ENCODE measurements at places on chromosomes 5 and 9.
A peak's percentile ranks its signal among the peaks of the same experiment; 100 is the strongest.

GRCh38 chr5:5494489-5495402 lies 72.3 kb downstream of the ICE1 start:
- DNase-seq = peak; percentile 72

GRCh38 chr9:85283421-85283820 lies 458.3 kb downstream of the AGTPBP1 start:
- no peak for DNase-seq

DNA sequence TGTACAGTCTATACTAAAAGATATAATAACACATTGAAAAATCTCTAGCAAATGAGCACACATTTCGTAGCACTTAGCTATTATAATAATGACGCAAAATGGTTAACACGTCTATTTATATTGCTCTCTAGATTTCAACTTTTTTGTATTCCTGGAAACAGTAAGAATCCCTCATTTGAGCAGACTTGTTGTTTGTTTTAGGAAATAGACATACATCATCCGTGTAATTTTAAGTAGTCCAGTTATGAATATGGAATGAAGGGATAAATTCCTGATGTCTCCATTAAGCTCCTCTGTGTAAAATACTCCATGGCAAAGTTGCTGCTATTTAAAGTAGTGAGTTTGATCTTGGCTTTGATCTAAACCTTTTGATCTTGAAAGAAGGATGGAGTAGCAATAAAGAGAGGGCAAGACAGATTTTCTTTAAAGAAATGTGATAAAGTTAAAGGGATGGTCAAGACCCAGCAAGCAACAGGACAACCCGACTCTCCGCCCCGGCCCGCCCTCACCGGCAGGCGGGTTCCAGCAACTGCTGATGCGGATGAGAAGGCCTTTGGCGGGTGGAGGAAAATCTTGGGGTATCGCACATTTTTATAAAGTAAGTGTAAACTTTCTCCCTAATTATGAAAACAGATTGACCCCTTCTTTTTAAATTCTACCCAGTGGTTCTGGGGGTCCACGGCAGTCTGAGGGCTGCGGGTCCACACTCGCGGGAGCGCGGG lies 277.4 kb downstream of the AOPEP start:
- DNase-seq = peak; percentile 84

GRCh38 chr5:178204182-178204934 lies at the start of gene HNRNPAB:
Gene HNRNPAB (plus strand): TSS chr5:178204533. CDS start chr5:178204838, 305 bp downstream.
- DNase-seq = peak; percentile 98

GRCh38 chr9:134178394-134178767 lies 14.0 kb upstream of the RNU6ATAC start:
- DNase-seq = no peak

DNA sequence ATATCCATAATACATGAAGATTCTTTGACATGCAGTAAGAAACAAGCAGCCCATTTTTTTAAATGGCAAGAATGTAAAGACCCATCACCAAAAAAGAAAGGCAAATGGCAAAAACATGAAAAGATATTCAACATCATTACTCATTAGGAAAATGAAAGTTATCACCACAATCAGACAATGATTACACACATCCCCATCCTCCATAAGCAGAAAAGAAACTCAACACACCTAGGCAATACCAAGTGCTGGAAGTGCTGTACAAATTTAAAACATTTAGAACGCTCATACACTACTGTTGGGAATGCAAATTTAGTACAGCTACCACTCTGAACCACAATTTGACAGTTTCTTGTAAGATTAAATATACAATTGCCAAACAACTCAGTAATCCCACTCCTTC lies 466.7 kb downstream of the ACTL7B start:
- no peak for DNase-seq

GRCh38 chr5:88190106-88190834 lies 78.4 kb downstream of the TMEM161B start:
- DNase-seq = peak; percentile 4

GRCh38 chr5:142446131-142446959 lies 121.5 kb upstream of the SPRY4 start:
- peak; percentile 81 for DNase-seq

DNA sequence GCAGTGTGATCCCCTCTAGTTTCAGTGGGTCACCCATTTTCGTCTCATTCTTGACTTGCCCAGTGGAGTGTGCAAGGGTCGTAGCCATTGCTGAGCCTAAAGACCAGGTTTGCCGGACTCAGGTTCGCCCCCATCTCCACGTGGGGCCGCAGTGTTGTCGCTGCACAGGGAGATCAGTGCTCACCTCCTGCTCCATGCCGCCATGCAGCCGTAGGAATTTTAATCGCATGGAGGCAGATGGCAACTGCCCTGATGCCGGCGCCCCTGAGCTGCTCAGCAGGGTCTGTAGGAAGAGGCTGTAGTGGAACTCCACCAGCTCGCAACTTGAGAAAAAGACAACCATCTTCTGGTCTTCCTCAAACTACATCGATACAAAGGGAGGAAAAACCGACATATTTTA lies 24.1 kb downstream of the DDX31 start:
- no peak for DNase-seq

DNA sequence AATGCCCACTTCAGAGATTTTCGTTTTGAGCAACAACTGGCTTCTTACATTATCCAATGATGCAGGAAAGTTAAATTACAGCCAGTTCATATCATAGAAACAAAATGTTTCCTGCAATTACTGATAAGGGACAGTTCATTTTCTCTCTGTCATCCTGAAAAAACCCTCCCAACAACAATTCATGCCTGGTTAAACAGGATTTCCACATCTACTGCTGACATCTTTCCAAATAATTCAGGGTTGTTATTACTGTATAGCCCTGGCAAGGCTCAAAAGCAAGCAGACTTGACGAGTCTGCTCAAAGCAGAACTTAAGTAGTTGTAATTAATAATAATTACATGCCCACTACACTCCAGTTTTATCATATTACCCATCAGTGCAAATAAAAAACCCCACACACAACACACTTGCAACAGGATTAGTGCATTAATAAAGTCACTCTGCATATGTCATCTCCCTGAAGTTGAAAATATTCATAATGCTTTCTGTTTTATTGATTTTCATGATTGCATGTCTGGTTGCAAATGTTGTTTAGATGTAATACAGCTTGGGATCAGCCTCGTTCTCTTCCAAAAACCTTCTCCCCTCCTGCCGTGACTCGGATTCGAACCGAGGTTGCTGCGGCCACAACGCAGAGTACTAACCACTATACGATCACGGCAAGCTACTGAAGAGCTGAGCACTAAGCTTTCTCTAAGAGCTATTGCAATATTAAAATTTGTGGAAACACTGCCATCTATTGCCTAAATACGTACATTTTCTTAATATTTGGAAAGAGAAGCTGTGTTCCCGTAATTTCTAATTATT lies 119.6 kb upstream of the NFIB start:
- peak; percentile 65 for DNase-seq

DNA sequence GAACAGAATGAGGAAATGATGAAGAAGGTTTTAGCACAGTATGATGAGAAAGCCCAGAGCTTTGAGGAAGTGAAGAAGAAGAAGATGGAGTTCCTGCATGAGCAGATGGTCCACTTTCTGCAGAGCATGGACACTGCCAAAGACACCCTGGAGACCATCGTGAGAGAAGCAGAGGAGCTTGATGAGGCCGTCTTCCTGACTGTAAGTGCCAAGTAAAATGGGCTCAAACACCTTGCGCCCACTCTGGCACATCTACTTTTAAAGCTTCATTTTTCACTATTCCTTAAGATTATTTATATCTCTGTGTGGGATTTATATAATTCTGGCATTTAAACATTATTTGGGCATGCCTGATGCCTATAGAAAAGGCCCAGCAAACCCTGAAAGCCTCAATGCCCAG lies 55.6 kb downstream of the CMYA5 start:
- DNase-seq = no peak

DNA sequence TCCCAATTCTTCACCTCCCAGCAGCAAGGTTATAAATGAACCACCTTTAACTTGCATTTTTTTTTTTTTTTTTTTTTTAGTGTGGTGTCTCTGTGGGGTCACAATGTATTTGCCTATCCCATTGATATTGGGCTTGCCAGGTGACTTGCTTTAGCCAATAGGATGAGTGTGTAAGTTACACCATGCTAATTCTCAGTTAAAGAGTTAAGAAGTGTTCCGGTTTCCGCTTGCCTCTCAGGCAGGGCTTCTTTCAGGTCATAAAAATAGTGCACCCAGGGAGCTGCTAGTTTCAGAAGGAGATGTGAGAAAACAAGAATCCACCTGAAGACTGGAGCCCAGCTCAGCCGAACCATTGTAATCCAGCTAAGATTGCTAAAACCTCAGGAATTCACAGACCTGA lies 84.2 kb upstream of the PTPRD start:
- no peak for DNase-seq

GRCh38 chr5:151779531-151780125 lies 7.9 kb downstream of the G3BP1 start:
- no peak for DNase-seq

DNA sequence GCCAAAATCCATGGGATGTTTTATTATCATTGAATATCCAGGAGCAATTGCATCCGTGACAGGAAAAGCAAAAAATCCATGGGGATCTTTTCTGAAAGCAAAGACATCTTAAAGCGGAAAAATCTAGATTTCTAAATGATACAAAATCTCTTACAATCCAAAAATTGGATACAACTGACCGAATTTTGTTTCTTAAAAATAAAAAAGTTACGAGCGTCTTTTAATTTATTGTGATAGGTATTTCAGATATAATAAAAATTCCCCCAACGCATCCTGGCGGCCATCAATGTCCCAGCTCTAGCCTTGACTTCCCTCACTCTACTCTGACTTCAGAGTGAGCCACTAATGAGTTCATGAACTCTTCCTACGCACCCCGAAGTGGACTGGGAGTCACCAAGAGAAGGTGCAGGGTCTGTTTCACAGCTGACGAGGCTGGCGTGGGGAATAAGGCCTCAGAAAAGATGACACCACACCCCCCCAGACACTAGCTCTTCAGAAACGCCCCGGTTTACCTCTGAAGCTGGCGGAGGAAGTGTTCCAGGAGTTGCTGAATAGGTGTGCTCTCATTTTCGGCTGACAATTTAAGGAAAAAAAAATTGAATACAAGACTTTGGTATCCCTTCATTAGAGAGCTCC lies 3.4 kb downstream of the BRD9 start:
- no peak for DNase-seq

- DNase-seq = no peak
Observed at GRCh38 chr5:8700671-8701070, 831.7 kb downstream of the MTRR start.

- DNase-seq = no peak
Observed at GRCh38 chr9:38162332-38163211, 93.5 kb upstream of the SHB start.

DNA sequence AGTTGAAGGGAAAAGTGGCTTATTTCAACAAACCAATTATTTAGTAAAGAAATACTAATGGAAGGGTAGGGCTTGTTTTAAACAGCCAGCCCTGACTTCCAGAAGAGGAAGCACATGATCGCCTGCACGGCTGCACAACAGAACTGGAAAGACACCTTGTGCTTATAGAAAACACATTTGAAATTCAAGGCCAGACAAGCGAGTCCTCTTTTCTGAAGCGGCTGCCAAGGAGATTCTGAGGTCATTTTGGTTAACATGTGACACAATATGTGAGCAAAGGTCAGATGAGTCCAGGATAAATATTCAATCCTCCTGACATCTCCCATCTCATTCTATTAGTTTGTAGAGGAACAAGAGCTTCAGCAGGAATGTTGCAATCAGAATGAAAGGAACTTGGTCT lies 461.4 kb upstream of the ST8SIA4 start:
- DNase-seq = no peak

DNA sequence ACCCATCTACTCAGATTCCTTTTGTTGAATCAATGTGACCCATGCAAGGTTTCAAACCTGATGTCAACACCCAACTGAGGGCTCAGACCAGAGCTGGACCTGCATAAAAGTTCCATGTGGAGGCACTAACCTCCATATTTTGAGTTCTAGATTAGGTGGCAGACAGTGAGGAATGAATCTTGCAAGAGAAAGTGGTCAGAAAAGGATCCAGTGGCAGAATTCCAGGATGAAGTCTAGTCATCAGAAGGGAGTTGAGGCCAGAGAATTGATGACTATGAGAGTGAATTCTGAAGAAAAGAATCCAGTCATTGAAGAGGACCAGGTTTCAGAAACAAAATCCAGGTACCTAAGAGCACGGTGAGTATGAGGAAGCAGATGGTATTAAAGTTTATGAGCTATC lies 205.1 kb upstream of the RGMB start:
- DNase-seq = peak; percentile 7

DNA sequence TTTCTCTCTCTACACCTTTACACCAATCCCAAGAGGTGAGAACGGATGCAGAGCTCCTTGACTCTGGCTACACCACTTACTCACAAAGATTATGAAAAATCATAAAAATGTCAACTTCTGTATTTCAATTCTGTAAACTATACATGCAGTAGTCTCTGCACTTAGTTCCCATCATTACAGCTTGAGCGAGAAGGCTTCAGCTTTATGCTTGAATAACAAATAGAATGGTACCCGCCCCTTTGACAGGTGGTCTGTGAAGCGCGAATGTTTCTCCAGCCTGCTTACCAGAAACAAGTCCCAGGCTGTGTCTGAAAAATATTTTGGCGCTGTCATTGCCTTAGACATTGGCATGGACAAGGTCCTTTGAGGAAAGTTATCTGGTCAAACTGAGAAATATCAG lies 562.4 kb upstream of the CLINT1 start:
- DNase-seq = no peak

- peak; percentile 80 for DNase-seq
Observed at GRCh38 chr9:129626625-129627284, 792 bp downstream of the NTMT1 start.

DNA sequence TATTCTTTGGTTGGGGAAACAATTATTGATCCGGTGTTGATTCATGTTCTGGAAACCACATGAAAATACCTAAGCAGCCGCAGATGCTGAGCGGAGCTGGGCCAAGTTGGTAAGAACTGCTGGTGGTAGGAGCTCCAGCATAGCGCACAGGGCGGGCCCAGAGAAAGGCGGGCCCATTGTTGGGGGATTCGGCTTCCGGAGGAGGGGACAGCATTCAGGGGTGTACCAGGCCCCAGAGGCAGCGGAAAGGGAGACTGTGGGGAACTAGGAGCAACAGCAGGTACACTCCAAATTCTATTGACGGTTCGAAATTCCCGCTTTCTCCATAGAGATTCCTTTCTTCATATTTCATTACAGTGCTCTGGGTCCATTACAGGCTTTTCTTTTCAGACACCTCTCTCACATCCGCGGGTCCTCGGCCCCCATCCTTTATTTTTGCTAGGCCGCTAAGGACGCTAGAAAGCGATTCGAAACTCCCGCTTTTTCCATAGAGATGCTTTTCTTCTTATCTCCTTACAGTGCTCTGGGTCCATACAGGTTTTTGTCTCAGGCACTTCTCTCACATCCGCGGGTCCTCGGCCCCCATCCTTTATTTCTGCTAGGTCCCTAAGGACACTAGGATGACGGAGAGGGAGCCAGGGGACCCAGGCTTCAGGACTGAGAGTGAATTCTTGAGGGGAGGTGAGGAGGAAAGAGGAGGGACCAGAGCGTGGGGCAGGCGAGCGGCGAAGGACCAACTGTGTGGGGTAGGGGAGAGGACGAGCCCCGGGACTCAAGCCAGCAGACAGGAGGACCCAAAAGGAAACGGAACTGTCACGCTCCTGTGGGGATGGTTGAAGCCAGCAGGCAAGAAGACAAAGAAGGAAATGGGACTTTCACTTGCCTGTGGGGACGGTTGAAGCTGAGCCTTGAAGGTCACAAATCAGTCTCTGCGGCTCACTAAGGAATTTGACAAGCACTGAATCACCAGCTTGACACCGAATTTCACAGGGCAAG lies at the start of gene CCDC152:
TSS of gene CCDC152 (plus strand) at position 213 of the 996 bp plus-strand sequence. CDS start 2,304 bp downstream, outside the sequence.
- DNase-seq = peak; percentile 54

GRCh38 chr9:127021664-127022363 lies 100.6 kb downstream of the ANGPTL2 start:
- DNase-seq = peak; percentile 63

- no peak for DNase-seq
Observed at GRCh38 chr5:87029951-87030350, 237.7 kb upstream of the RASA1 start.

GRCh38 chr5:40025586-40025985 lies 600.8 kb upstream of the DAB2 start:
- DNase-seq = no peak

All from astrocyte of the hippocampus (primary cell).